ENCODE measurements at places on chromosomes 13 and 19. TPM values are rescaled to one million over a fixed set of nuclear protein-coding genes. Genes with fewer than 3 reads are reported as not detected.

Gene LAIR1
- total RNA-seq: 1.5 TPM

Gene SIGLEC9
- 0.48 TPM for total RNA-seq

Gene KRTDAP
- total RNA-seq: 338 TPM

Gene CEACAM20
- not detected for total RNA-seq

Gene ZNF681
- total RNA-seq: 1.5 TPM
